ENCODE measurements at places on chromosomes 3 and 15.

DNA sequence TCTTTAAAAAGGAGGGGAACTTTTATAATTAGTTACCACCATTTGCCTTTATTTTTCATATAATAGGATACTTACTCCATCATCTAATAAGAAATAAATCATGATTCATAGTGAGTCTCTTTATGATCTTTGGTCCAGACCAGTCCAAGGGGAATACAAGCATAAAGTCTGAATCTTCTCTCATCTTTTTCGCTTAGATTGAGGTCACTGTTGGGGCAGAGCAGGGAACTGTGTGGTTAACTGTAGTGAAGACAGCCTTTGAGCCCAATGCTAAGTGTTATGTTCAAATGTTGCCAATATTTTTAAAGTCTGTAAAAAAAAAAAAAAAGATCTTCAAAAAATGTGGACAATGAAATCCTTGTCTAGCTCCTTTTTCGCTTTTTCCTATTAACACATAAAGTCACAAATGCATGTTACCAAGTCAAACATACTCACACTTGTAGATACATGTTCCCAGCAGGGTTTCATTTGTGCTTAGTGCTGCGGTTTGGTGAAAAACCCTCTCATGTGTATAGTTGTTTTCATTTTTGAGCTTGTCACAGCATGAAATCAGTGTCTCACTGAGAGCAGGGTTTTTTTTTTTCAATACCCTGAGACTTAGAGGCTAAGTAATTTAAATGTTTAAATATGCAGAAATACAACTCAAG is 72.1 kb downstream of the EPHA3 start:
- no peak for DNase-seq

DNA sequence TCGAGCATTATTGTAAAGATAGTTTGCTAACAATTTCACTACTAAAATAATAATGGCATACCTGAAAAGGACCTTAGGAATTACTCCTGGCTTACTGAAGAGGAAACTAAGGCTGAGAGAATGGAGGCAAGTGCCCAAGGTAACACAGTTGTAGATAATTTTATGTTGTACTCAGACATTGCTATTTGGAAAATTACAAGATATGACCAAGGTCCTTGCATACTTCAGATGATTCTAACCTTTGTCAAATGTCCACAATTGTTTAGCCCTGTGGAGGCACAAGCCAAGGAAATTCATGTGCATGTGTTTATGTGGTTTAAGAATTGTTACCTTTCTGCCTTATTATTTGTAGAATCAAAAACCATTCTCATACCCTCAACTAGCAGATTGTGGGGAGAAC is 105.7 kb downstream of the TUSC7 start:
- DNase-seq = no peak

- DNase-seq = no peak
These were observed 529.0 kb downstream of the AGBL1 start for GRCh38 chr15:86608461-86609205.

DNA sequence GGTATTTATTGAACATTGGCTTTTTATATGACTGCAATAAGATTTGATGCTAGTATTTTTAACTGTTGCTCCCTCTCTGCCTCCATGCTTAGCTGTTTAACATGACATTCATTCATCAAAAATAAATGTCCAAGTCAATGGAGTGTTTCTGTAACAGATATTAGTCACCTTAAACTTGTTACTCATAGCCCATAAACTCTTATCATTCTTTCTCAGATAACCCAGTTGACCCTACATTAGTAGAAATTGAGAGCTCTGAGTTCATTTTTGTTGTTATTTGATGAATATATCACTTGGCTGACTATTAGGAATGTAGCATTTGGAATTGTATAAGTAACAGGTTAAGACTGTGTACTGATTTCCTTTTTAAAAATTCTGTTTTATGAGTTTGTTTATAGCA is 201.1 kb downstream of the UBE2E2 start:
- no peak for DNase-seq

DNA sequence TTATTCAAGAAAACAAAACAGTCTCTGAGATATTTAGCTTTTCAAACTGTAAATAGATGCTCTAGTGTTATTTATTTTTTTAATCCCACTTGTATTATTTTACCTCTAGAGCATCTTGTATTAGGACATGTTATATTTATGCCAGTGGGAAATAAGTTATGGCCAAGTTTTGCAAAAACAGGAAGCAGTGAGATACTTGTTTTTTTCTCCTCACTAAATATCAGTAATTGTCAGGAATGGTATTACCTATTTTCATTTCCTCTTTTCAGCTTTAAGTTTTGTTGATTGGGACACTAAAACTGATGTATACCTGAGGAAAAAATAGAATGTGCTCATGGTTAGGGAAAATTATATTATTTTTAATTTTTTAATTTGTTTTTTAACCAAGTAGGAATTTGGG is 8.6 kb upstream of the IL20RB start:
- no peak for DNase-seq

DNA sequence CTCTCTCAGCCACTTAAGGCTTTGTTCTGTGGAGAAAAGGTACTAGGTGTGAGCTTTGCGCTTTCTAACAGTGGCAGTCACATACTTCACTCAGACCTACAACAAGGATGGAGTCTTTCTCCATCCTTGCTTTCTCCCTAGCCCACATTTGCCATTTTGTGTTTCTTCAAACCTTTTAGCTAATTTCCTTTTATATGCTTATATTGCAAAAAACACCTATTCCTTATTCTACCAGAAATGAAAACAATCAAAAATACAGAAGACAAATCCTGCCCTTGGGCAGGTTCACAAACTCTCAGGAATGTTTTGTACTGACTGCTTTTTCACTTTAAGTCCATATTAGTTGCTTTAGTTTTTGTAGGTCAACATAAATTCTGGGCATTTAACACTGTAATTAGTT is 914.2 kb downstream of the SQOR start:
- DNase-seq = no peak

GRCh38 chr3:192223815-192224214 is 503.5 kb downstream of the FGF12 start:
- no peak for DNase-seq

DNA sequence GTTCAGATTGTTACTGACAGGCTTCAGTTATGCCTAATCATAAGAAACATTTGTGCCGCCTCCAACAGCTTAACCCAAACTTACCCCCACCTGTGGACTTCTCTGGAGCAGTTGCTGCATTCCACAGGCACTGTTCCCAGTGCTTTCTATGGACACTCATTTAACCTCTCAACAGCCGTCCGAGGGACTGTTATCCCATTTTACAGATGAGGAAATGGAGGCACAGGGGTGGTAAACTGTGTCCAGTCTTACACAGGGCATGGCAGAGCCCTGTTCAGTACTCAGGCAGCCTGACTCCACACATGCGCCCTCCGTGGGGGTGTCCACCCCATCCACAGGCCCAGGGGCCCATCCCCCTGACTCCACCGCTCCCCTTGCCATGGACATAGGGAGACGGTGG is 14.3 kb upstream of the TGM5 start:
- no peak for DNase-seq

- DNase-seq = no peak
These were observed 426 bp downstream of the CBLB start for GRCh38 chr3:105868431-105868741.

GRCh38 chr15:29652595-29652994 is 169.7 kb downstream of the TJP1 start:
- no peak for DNase-seq

DNA sequence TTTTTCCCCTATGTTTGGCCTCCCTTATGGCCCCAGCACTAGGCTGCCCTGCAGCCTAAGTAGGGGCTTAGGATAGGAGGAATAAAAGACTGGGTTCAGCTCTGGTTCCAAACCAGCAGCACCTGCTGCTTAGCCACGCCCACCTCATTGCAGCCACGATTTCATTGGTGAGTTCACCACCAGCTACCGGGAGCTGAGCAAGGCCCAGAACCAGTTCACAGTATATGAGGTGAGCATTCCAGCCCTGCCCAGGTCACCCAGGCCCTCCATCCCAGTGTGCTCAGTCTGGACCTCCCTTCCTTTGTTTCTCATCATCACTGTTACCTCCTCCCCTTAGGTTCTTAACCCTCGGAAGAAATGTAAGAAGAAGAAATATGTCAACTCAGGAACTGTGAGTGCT is 11.5 kb downstream of the CPNE9 start:
- no peak for DNase-seq

DNA sequence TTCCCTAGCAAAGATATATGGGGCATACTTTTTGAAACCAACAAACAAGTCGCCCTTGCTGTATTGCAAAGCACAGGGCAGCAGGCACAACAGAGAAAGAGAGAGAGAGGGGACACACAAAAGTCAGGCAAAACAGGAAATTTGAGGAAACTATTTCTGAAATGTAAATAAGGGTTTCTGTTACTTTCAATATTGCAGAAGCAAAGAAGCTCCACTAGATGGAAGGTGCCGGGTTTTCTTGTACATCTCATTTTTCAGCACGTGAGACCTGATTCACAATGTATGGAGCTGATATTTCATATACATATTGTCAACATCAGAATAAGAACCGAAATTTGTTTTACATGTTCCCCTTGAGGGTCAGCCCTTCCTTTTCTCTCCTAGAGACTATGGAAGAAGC is 127.4 kb downstream of the FOXP1 start:
- no peak for DNase-seq

- no peak for DNase-seq
These were observed 63.1 kb downstream of the SERP1 start for GRCh38 chr3:150483226-150483625.

DNA sequence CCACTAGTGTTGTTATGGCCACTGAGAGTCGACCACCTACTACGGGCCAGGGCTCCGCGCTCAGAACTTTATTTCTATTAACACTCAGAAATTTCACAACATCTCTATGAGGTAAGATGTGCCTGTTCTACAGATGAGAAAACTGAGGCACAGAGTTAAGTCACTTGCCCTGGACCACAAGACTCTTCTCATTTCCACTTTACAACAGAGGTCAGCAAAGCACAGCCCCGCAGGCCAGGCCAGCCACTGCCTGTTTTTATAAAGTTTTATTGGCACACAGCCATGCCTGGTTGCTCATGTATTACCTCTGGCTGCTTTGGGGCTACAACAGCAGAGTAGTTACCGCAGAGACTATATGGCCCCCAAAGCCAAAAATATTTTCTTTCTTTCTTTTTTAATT is 503.6 kb downstream of the SHQ1 start:
- DNase-seq = no peak

DNA sequence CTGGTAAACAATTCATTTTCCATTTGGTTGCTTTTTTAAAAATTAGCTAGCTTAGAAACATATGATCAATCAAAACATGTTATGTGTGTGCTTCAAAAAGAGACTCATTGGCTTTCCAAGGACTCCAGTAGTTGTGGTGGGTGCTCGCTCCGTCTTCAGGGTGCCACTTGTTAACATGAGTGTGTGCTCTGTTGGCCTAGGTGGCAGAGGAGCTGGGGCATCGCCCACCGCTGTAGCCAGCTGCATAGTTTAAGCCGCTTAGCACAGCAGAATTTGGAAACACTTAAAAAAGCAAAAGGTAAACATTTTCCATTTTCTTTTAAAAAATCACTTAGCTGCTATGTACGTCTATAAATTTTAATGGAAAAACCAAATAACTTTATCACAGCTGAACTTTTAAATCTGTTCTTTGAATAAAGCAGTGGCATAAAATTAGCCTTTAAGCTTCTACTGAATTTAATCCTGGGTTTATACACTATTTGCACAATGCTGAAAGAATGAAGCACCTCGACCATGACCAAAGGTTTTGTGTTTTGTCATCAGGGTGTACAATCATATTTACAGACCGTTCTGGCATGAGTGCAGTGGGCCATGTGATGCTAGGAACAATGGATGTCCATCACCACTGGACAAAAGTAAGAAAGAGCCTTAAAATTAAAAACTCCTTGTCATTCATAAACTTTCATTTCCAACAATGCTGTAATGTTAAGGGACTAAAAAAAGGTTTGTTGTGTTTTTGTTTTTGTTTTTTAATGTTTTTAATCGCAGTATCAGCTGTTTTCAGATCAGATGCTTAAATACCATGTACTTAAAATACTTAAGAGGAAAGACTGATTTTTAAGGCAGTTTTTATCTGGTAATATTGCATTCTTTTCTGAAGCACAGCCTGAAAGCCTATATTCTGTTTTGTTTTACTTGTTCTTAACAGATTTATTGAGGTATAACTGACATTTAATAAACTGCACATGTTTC is 57.9 kb downstream of the TCAIM start:
- DNase-seq = no peak

DNA sequence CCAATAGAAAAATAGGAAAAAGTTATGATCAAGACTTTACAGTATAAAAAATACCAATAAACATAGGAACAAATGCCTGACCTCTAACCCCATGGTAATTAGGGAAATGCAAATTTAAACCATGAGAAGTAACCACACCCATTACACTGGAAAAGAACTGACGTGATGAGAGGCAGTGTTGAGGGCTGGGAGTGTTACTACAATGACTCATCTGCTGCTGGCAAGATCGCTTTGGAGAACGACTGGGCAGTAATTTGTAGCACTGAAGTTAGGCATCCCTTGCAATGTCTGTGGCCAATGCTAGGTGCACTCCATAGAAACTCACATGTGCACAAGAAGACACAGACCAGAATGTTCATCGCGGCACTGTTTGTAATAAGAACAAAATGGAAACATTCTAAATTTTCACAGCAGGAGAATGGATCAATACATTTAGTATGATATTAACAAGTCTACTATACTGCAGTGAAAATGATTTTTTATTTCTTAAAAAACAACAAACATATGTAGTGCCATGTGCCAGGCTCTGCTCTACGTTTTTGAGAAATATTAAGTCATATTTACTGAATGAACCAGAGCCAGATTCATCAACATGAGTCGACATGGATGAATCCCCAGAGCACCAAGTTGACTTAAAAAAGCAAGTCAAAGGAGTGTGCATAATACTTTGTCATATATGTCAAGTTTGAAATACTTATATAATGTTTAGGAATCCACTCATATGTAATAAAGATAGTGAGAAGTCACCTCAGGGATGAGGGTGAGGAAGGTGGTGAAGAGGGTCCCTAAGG is 37.6 kb upstream of the EPHB3 start:
- DNase-seq = no peak

DNA sequence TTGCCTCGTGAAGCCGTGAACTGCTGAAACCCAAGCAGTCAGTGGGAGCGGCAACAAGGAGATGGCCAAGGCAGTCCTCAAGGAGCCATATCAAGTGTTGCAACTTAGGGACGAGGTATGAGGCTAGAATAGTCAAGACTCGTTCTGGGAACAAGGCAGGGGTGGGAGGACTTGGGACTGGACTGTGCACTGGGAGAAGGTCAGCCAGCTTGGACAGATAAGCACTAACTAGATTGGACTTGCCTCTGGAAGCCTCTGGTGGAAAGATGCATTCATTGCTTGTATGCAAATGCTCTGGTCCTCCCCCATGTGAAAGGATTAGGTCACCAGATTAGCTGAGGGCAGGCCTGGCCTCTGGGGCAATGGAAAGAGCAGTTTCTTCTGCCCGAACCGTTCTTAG is 123.3 kb upstream of the CTNNB1 start:
- no peak for DNase-seq

All from NCI-H187 treated with DMSO at 0.1 percent for 48 hours (cell line).